ENCODE measurements at places on chromosomes 7 and 10. TPM values are rescaled to one million over a fixed set of nuclear protein-coding genes. Genes with fewer than 3 reads are reported as not detected.

The CFAP70 gene
- 1.4 TPM for total RNA-seq

The CDK14 gene
- total RNA-seq: 44.8 TPM

The LLCFC1 gene
- total RNA-seq: not detected

The IMPDH1 gene
- total RNA-seq: 22.3 TPM

The OR13A1 gene
- total RNA-seq: not detected

The HECW1 gene
- 3.6 TPM for total RNA-seq

The LRRC4 gene
- not detected for total RNA-seq

The CTAGE8 gene
- total RNA-seq: not detected

The ASZ1 gene
- total RNA-seq: not detected

The PNLIPRP2 gene
- total RNA-seq: not detected

The HABP2 gene
- not detected for total RNA-seq

The UNCX gene
- not detected for total RNA-seq

The TET1 gene
- 9.3 TPM for total RNA-seq

The CLDN4 gene
- total RNA-seq: 0.54 TPM

The HTR7 gene
- total RNA-seq: 0.25 TPM

The RNF148 gene
- total RNA-seq: 0.63 TPM

The SPDYE5 gene
- total RNA-seq: not detected

All from fibroblast of the aortic adventitia (primary cell).